ENCODE measurements at places on chromosomes 2 and 18.

GRCh38 chr2:13578547-13578946 lies 861.8 kb downstream of the TRIB2 start:
- DNase-seq, result no peak

- no peak for DNase-seq
Measured at GRCh38 chr18:63155169-63155852, 164.3 kb downstream of the BCL2 start.

GRCh38 chr2:154455166-154455565 lies 243.3 kb upstream of the KCNJ3 start:
- DNase-seq, result no peak

GRCh38 chr2:56648802-56649201 lies 465.0 kb downstream of the CCDC85A start:
- DNase-seq, result no peak

DNA sequence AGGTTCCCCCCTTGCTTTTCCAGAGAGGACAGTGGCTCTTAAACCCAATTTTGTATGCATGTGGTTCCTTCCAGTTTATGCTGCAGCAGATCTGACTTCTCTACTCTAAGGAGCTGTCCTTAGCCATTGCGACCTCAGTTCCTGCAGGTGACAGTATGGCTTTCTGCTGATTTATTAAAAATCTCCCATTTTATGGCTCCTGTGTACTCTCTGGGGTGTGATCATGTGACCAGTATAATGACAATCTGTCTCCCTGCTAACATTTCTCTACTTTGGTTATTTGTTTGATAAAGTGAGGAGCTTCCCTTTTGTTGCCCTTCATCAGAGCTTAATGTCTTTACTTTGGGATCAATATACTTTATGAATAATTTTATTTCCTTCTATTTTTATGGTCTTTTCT lies 148.7 kb upstream of the VRK2 start:
- DNase-seq, result no peak

DNA sequence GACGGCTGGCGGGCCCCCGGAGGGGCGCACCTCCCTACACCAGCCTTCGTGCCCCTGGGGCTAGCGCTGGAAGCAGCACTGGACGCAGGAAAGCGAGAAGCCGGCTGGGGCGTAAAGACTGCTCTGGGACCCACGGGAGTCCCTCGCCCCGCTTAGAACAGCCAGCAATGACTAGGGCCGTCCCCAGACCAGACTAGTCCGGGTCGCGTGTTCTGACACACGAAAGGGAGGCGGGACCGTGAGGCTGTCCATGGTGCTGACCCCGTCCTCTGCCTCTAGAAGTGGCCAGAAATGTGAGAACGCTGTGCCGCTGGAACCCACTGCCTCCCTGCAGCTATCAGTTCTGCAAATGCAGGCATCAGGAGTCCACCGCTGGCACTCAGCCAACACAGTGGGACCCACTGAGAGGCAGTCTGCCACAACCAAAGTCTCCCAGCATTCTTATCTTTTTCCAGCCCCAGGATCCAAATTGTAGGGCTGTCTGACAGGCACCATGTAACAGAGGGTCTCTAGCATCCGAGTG lies at the start of gene UCN:
Gene UCN, minus strand, starts transcription at position 87 of the 523 bp plus-strand sequence. CDS start 550 bp downstream, outside the sequence.
- no peak for DNase-seq

- DNase-seq, result no peak
Measured at GRCh38 chr18:78268226-78268988, 711.2 kb upstream of the SALL3 start.

GRCh38 chr18:57801761-57802212 lies 1.3 kb downstream of the ATP8B1 start:
- DNase-seq, result no peak

GRCh38 chr2:21102356-21102755 lies 21.4 kb upstream of the TDRD15 start:
- DNase-seq, result no peak

DNA sequence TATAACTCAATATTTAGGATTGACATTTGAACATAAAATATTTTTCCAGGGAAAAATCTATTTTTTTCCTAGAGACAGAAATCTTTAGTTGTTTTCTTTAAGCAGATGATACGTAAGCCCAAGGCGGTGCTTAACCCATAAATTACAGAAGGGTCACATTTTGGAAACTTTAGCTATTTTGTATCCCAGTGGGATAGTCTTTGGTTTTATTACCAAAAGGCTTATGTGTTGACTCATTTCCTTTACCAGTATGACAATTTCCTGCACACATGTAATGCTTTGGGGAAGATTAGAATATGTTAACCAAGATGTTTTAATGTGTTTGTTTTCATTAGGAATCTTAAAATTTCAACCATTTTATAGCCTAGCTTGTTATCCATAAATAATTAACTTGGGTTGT lies 24.8 kb downstream of the DYNC1I2 start:
- DNase-seq, result no peak

- DNase-seq, result no peak
Measured at GRCh38 chr18:76464281-76465259, 30.5 kb downstream of the ZNF516 start.

GRCh38 chr18:37668971-37669747 lies 103.6 kb upstream of the CELF4 start:
- no peak for DNase-seq

GRCh38 chr2:117523711-117524238 lies 290.7 kb upstream of the DDX18 start:
- no peak for DNase-seq

DNA sequence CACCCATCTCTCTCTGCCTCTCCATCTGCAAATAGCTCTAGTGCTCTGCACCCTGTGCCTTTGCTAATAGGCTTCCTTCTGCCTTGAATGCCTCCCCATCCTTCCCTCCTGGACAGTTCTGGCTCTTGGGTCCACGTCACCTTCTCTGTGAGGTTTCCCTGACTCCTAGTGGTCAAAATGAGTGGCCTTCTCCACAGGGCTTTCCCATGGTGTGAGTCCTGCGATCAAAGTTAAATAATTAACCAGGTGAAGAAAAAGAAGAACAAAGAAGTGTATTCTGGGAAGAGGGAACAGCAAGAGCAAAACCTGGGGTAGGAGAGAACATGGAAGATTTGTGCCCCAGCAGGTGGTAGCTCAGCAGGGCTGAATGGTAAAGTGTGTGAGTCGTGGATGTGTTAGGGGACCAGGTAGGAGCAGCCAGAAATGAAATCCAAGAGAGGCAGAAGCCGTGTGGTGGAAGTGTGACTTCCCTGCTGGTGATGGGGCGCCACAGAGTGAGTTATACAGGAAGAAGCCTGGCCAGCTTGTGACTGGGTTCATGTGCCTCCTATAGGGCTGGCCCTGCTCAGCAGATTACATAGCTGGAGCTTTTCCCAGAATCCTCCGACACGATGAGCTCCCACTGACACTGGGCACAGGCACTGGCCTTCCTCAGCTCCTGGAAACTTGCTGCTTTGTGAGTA lies 93.8 kb upstream of the LDAH start:
- no peak for DNase-seq

GRCh38 chr2:148484066-148484465 lies 160.5 kb upstream of the EPC2 start:
- DNase-seq, result no peak
